ENCODE measurements at places on chromosomes 2 and 18.

DNA sequence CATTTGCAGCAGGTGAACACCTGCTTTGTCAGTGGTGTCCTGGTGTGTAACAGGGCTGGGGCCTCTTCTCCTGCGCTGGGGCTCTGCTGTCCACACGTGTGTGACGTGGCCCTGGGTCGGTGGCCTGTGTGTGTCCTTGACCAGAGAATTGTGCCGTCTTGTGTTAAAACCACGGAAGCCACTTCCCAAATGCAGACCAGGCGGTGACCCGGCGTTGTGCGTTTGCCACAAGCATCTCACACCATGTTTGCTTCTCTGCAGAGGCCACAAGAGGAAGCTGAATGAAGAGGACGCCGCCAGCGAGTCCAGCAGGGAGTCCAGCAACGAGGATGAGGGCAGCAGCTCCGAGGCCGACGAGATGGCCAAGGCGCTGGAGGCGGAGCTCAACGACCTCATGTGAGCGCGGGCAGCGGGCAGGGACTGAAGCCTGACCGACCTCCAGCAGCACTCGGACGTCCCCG, 44.3 kb upstream of the KCNG2 start:
- no peak for DNase-seq

- DNase-seq, result no peak
These were observed 46.1 kb downstream of the TACR1 start for GRCh38 chr2:75153221-75153620.

DNA sequence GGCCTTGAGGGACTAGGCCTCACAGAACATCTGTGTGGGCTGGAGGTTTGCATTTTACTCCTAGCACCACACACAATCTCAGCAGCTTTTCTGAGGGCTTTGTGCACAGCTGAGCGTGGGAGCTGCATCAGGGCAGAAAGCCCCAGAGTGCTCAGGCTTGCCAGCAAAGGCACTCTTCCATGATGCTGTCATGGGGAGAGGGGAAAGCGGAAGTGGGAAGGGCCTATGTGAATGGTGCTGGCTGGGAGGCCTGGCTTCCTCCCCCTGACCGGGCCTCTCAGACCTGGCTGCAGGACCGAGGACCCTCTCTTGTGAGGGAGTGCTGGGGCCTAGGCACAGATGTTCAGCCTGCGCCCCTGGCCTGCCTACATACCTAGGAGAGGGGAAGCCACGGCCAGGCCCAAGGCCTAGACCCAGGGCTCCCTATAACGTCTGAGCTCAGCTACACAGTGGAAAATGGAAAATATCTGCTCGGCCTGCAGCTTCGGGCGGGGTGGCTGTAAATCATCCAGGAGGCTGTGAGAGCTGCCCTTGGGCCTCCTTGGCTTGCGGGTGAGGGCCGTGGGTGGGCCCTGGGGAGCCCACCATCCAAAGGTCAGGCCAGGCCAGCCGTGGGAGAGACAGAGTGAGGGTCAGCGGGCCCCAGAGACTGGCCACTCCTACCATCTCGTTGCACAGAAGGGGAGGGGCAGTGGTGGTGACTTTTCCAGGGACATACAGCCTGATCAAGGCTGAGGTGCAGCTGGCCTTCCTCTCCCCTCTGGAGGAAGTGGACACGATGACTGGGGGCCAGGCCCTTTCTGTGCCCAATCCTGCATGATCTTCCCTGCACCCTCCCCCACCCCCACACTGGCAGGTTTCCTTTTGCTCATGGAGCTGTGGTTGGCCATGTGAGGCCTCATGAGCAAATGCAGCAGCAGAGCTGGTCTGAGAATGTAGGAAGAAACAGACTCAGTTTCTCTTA, 22.8 kb downstream of the GLI2 start:
- no peak for DNase-seq

DNA sequence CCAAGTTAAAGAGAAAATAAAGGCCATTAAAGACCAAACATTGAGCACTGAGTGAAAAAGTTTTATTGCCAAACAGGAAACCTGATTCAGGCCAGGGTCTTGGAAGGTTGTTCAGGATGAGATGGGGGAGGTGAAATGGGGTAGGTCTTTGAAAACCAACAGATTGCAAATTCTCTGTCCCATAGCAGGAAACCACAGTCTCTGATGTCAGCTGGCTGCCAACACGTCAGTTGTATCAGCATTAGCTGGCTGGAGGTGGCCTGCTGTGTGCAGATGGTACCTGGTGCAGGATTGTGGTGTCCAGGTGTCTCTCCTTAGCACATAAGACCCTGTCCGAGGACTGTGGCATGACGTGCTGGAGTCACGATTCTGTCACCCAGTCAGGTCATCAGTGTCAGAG, 106.3 kb downstream of the MSH2 start:
- no peak for DNase-seq

GRCh38 chr2:101821059-101821805, 123.7 kb downstream of the MAP4K4 start:
- DNase-seq, result no peak

- DNase-seq, result no peak
These were observed 310.7 kb downstream of the DPP10 start for GRCh38 chr2:114753145-114753544.

- no peak for DNase-seq
These were observed 61.5 kb upstream of the RPE start for GRCh38 chr2:209940936-209941335.

DNA sequence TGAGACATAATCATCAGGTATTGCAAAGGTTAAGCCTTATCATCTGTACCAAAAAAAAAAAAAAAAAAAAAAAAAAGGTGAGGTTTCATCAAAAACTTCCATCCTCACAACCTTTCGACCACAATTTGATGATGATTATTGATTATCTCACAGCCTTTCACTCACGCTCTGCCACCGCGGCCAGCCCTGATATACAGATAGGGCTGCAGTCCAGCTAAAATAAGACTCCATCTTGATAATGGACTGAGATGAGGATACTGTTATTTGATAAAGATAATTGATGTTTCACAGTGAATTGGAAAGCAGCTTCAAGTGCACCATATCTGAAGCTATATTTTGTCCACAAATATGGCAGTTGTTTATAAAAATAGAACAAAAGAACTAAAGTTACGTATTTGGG, 159.7 kb upstream of the BOD1L2 start:
- DNase-seq, result no peak

DNA sequence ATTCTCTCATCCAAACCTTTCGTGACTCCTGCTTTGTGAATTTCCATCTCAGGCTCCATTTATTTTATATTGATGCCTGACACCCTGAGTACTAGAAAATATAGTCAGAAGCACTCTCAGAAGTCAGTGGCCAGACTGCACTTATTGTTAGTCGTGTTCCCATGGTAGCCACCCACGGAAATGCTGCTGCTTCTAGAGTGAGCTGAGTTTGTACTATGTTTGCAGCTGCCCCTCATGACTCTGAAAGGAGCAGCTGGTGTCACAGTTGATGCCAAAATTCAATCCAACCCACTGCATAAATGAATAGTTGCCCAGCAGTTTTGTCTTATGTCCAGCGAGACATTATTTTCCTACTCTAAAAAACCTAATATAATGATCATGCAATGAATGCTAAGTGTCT, 265.2 kb upstream of the SPHKAP start:
- no peak for DNase-seq

Measured in stimulated activated CD8-positive, alpha-beta memory T cell treated with anti-CD3 and anti-CD28 coated beads, Interleukin-7, amount 100 ng/mL, for 1 hour (primary cell).